ENCODE measurements at places on chromosomes 16 and 17.

GRCh38 chr16:82033006-82033405 lies 2.0 kb upstream of the HSD17B2 start:
- no peak for DNase-seq

DNA sequence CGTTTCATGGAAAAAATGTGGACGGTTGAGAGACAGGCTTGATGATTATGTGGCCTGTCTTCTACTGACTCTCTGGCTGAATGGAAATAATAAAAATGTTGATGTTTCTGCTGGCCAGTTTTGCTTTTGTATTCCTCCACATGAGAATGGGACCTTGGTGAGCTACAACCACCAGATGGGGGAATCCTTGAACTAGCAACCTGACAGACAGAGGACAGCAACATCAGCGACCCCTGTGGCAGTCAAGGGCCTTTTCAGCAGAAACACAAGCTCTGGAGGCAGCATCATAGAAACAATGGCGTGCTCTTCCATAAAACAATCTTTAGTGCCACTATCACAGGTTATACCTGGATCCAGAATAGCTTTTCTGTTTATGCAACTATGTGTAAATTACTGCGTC lies 84.0 kb upstream of the ATP2A3 start:
- no peak for DNase-seq

DNA sequence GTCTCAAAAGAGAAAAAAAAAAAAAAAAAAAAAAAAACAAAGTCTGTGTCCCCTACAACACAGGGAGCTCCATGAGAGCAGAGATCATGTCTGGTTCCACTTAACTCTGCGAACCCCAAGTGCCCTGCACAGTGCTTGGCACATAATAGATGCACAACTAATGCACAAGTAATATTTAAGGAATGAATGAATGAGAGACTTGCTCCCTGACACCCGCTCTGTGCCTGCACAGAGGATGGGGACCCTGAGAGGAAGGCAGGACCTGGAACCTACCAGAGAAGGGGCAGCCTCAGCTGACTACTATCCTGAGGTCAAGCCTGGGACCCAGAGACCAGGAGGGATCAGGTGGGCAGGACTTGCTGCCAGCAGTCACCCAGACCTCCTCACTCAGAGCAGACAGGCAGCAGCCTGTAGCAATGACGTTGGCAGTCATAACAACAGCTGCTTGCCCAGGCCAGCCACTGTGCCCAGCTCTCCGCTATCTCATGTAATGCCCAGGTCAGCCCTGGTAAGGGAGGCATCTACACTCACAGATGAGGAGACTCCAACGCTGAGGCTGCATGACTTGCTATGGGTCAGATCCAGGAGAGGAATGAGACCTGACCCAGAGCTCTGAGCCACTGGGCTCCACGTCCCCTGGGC lies 2.9 kb downstream of the MYO15A start:
- no peak for DNase-seq

DNA sequence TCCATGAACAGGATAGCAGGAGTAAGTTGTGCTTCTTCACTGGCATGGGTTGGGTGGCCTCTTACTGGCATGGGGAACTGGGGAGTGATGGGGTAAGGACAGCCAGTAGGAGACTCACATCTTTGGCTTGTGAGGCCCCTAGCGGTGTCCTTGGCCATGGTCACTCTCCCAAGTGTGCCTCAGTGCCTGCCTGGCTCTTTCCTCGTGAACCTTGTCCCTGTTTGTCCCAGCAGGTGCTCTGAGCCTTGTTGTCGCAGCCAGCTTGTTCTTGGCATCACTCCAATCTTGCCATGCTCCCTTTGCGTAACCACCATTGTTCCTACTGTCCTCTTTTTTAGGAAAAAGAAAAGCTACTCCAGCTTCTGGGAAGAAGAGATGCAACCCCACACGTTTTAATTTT lies 53.6 kb upstream of the SDK2 start:
- DNase-seq: no peak
